ENCODE measurements at places on chromosomes 11 and 22.
A peak's percentile ranks its signal among the peaks of the same experiment; 100 is the strongest.

DNA sequence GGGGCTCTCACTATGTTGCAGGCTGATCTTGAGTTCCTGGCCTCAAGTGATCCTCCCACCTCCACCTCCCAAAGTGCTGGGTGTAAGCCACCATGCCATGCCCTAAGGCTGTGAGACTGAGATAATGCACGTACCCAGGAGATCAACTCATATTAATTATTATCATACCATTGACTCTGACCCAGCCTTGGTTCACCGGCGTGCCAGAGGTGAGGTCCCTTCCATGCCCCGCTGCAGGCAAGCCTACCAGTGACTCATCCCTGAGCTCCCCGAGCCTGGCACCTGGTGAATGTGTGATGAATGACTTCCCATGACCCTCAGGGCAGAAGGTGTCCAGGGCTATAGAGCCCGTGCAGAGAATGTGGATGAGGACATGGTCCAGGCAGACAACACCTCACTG lies 12.1 kb downstream of the GAL3ST1 start:
- DNase-seq, result no peak

- no peak for DNase-seq
Observed at GRCh38 chr11:126420698-126421256, 65.3 kb downstream of the ST3GAL4 start.

- peak; percentile 84 for DNase-seq
Observed at GRCh38 chr22:20523086-20523983, 15.9 kb downstream of the MED15 start.

DNA sequence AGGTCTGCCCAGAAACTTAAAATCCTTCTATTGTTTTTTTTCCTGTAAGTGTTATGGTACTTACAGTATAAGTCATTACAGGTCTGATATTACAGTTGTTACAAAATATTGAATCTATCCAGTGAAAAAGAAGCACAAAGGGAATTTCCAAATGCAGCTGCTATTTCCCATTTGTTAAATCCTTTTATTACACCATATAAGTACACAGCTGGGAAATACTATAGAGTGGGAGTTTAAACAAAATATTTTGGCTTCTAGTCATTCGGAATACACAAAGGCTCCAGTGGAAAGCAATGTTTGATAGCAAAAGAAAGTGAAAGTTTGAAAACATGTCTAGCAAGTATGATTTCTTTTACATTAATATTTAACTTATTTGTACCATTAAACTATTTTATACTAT lies 18.0 kb downstream of the SOX6 start:
- DNase-seq, result no peak

DNA sequence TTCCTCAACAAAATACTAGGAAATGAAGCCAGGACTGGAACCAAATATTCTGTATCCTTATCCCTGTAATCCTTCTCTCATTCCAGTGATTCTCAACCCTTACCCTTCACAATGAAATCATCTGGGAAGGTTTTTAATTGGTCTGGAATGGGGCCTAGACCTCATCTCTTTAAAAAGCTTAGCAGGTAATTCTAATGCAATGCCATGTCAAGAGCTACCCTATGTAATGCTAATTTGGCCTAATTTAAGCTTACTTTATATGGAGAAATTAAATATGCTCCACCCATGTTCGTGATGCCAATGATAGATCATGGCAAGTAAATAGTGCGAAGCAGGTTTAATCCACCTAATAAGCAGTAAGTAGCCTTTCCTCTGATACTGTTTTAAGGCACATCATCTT lies 101.7 kb downstream of the SGSM3 start:
- DNase-seq, result no peak

GRCh38 chr22:49426618-49427266 lies 400.9 kb downstream of the BRD1 start:
- DNase-seq, result no peak

GRCh38 chr11:69574608-69575255 lies 66.2 kb upstream of the CCND1 start:
- DNase-seq, result no peak

DNA sequence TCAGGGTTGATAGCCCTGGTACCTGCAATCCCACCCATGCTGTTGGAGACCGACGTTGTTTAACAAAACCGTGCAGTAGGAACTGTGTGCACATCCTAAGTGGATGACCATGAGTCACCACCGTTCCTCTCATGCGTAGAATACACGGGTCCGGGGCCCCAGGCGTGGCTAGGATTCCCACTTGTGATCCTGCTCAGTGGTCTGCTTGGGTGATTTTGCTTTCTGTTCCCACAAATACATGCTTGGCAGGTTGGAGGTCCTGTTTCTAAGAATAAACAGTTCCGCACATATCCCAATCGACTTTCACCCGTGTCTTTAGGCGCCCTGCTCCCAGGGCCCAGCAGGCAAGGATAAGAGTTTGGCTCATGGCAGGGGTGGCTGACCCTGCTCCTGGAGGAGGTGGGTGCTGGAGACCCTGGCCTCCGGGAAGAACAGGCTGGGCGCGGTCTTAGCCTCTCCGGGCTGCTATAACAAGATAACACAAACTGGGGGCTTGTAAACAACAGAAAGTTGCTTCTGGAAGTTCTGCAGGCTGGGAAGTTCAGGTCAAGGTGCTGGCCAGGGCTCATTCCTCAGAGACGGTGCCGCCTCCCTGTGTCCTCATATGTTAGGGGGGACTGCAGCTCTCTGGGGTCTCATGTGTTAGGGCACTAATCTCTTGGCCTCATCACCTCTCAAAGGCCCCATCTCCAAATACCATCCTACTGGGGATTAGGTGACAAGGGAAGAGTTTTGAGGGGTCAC lies 1028.3 kb downstream of the BRD1 start:
- DNase-seq, result no peak

GRCh38 chr11:123122852-123123251 lies 60.9 kb upstream of the HSPA8 start:
- peak; percentile 62 for DNase-seq

DNA sequence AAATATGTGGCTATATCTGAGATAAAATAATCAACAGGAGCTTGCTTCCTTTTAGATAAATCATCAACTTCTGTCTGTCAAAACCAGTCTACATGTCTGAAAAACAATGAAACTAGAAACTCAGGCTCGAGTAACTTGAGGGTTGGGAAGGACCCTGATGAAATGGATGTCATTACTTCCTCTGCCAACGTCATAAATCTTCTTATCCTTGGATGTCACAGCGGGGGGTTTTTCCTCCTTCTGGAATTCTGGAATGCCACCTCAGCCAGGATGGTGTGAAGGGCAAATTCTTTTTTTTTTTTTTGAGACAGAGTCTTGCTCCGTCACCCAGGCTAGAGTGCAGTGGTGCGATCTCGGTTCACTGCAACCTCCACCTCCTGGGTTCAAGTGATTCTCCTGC lies 13.4 kb downstream of the LGR4 start:
- no peak for DNase-seq

GRCh38 chr22:25169278-25170031 lies 30.2 kb upstream of the CRYBB3 start:
- DNase-seq, result peak; percentile 60

GRCh38 chr11:100823360-100823759 lies 136.3 kb downstream of the ARHGAP42 start:
- peak; percentile 46 for DNase-seq

GRCh38 chr11:68551777-68552176 lies 91.2 kb downstream of the PPP6R3 start:
- DNase-seq, result no peak

DNA sequence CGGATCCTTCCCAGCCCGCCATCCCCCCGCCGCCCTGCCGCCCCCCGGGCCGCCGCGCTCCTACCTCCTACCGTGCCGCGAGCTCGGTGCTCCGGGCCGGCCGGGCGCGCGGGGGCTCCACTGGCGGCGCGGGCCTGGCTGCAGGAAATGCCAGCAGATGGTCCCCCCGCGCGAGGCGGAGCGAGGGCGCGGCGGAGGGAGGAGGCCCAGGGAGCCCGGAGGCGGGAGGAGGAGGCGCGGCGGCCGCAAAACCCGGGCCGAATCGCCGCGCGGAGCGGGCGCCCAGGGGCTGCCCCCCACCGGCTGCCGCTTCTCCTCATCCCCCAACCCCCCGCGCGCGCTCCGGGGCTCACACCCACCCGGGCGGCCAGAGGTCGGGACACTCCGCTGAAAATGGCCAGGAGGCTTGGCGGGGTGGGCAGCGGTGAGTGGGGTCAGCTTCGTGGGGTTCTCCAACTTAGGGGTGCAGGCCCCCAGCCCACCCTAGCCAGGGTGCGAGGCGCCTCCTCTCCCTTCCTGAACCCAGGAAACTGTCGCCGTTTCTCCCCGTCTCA lies at the start of gene OSBPL5:
TSS of gene OSBPL5 (minus strand) at position 159 of the 554 bp plus-strand sequence. CDS start 36,162 bp downstream, outside the sequence.
- peak; percentile 74 for DNase-seq

DNA sequence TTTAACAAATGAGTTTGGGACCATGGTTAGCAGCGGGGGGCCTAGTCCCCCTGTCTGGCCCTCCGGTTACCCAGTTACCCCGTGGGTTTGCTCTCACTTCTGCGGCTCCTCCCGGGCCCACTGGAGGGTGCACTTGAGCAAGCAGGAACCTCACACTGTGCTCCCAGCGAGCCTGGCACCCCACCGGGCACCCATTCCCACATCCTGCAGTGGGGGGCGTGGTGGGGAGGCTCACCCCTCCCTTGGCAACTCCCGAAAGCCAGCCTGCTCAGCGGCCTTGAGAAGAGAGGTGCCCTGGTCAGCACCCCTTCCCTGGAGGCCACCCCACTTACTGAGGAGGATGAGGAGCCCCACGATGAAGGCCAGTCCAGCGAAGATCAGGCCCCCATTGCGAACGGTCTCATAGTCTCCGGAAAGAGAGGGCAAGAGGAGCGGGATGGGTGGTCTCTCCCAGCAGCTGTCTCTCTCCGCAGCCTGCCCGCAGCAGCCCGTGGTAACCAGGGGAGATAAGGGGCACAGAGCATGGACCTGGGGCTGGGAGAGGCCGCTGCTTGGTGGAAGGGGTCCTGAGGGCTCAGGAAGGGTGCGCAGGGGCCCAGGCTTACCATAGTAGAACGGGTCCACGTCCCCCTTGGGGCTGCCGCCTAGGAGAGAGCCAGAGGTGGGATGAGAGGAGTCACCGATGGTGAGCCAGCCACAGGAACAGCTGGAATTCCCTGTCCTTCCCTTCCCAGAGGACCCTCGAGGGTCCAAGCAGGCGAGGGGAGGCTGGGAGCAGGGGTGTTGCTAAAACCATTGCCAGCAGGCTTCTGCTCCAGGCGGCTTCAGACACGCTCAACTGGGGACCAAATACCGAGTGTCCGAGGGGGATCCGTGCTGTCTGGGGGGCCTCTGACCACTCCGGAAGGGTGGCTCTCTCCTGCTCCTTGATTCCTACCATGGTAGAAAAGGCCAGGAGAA lies 2.2 kb downstream of the FXYD2 start:
- no peak for DNase-seq

GRCh38 chr22:38751422-38752346 lies 4.1 kb downstream of the SUN2 start:
- DNase-seq, result no peak

DNA sequence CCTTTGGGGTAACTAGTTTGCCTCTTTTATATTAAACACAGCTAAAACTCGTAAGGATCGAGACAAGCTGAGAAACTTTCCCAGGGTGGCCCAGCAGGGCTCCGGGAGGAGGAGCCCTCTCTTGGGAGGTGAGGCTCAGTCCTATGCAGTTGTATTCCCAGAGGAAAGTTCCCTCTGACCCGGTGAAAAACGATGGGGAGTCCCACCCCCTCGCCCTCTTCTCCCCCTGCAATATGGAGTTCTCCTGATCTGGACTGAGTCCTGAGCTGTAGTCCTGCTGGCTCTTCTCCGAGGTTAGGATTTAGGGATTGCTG lies 1.3 kb downstream of the NTM start:
- no peak for DNase-seq

DNA sequence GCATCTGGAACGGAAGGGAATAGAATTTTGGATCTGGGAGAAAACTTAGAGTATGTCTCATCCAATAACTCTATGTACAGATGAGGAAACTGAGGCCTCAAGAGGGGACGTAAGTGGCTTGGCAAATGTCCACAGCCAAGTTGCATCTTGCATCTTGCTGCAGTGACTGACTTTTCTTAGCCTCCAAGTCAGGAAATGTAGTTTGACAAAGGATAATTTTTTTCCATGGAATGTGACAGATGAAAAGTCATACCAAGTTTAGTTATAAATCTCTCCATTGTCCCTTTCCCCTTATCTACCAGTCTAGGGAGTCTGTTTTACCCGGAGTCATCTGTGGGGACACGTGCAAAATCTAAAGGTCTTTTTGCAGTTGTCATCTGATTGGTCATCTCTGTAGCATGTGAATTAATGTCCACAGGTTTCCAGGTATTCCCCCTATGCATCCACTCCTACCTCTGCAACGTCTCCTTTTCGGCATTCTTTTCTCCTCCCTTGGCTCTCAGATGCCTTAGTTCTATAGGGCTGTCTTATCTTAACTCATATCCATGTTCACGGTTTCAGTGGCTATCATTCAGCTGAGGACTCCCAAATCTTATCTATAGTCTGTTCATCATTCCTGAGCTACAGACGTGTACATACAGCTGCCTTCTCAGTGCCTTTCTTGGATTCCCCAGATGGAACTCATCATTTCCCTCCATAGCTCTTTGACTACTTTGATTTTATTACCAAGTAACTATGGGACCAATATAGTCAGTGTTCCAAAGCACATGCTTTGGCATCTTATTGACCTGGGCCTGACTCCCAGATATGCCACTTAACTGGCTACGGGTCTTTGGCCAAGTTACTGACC lies 139.5 kb upstream of the TIMP3 start:
- peak; percentile 83 for DNase-seq

DNA sequence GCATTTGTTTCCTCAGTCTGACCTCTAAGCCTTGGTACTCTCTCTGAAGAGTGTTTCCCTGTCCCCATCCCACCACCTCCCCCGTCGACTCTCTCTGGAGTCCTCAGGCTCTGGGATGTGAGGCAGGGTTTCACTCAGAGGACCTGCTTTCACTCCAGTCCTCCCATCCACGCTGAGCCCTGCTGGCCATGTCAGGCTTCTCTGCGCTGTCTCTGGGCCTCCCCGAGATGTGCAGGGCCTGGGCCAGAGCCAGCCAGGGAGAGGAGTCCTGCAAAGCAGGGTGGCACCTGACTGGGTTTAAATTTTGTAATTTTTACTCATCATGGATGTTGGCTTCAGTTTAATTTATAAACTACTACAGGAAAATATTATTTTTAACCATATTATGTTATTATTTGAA lies 3.3 kb downstream of the SCGB2A2 start:
- no peak for DNase-seq

- peak; percentile 9 for DNase-seq
Observed at GRCh38 chr11:131987703-131988102, 617.3 kb downstream of the NTM start.

GRCh38 chr11:6657346-6657745 lies 1.7 kb upstream of the DCHS1 start:
- DNase-seq, result no peak

DNA sequence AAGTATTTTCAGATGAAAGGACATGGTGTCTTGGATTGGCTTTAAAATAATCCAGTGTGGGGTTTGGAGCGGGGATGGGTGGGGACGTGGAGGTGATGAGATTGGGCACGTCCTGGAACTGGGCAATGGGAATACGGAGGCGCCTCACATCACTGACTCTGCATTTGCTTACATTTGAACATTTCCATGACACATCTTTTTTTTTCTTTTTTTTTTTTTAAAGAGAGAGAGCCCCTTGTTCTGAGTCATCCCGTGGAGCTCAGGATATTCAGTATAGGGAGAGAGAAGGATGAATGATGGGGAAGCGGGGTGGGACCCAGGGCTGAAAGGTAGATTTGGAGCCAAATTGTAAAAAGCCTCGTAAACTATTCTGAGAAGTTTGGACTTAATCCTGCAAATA lies 142.7 kb downstream of the FBXO7 start:
- peak; percentile 60 for DNase-seq

- no peak for DNase-seq
Observed at GRCh38 chr22:41320416-41321240, 19.3 kb downstream of the ZC3H7B start.

All from RPMI7951 (cell line).